ENCODE measurements at places on chromosomes 6 and 20.

DNA sequence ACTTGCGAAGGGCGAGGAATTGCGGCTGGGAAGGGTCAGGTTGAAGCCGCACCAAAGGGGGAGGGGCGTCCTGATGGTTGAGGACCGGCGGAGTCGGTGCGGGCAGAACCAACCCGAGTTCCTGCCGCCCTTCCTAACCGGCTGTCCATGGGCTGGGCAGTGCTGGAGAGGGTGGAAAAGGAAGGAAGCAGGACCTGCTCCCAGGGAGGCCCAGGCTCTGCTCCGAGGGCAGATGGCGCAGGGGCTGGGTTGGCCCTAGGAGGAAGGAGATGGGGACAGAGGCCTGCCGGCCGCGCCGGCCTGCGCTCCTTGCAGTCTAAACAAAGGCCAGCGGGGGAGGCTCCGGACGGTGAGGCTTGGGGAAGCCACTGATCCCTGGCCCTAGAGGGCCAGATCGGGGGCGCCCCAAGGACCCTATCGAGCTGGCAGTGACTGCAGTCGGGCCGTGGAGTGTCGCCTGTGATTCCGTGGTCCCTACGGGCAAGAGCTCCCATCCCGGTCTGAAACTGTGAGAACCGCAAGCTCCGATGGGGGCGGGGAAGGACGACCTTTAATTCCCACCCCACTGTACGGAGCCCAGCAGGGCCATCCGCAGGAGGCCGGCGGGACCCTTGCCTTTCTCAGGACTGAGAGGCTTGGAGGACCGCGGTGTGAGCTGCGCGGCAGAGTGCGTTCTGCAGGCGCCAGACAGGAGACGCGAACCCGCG is 39.4 kb downstream of the YTHDF1 start:
- no peak for DNase-seq

GRCh38 chr6:113595911-113596376 is 261.2 kb upstream of the MARCKS start:
- DNase-seq: no peak

GRCh38 chr6:154583546-154584188 is 73.2 kb upstream of the CNKSR3 start:
- no peak for DNase-seq

DNA sequence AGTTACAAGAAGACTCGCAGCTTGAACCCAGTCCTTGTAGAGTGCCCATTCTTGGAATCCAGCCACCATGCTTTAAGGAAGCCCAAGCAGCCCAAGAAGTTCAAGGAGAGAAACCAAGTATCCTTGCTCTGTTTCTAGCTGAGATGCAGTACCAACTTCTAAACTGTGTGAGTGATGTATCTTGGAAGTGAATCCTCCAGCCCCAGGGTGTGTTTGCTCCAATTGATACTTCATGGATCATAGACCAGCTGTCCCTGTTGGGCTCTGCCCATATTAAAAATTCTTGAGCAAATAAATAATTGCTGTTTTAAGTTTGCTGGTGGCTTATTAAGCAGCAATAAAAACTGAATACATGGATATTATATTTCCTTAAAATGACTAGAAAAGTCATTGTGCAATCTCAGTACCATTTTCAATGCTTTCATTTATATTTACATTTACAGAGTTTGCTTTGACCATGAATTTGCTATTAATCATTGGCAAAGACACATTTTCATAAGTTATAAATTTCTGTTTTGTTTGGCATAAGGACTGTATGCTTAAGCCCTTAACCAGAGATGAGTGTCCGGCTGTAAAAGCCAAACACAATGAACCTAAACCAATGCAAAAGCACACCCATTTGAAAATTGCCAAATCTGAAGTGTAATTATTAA is 9.2 kb downstream of the SPTLC3 start:
- no peak for DNase-seq

DNA sequence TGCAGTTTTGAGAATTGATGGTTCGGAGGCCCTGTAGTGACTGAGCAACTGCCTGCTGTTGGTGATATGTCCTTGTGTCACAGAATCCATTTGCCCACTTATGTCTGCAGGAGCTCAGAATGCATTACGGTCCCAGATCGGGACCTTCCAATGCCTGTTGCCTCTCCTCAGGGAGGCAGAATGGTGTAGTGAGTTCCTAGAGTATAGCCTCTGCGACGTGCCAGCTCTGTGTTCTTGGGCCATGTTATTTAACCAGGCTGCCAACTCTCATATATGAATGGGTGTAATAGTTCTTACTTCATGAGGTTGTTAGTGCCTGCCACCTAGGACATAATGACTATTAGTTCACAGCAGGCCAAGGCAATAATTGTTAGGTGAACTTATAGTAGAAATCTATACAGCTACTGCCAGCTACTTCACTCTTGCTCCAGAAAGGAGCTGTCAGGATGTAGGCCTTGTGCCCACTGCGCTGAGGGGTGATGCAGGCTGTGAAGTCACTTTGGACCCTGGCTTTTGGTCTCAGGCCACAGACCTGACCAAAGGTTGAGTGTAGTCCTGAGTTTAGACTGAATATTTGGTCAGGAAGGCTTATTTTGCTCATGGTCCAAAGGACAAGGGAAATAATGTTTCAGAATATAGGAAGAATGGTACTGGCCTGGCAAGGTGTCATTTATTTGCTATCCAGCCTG is 82.1 kb downstream of the ASXL1 start:
- DNase-seq: no peak

GRCh38 chr20:62738025-62738881 is 29.6 kb downstream of the NTSR1 start:
- DNase-seq: no peak

GRCh38 chr6:166614171-166614583 is 12.9 kb downstream of the RPS6KA2 start:
- no peak for DNase-seq

DNA sequence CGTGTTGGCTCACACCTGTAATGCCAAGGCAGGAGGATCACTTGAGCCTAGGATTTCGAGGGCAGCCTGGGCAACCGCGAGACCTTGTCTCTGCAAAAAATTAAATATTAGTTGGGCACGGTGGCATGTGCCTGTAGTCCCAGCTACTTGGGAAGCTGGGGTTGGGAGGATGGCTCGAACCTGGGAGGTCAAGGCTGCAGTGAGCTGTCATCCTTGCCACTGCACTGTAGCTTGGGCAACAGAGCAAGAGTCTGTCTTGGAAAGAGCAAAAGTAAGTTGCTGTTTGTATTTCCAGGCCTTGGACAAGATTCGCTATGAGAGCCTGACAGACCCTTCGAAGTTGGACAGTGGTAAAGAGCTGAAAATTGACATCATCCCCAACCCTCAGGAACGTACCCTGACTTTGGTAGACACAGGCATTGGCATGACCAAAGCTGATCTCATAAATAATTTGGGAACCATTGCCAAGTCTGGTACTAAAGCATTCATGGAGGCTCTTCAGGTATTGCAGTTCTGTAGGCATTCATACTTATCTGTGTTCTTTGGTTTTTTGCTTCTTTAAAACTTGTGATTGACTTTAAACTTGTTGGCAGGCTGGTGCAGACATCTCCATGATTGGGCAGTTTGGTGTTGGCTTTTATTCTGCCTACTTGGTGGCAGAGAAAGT is 2.3 kb downstream of the HSP90AB1 start:
- no peak for DNase-seq
